DMS79 treated with DMSO at 0.1 percent for 48 hours (cell line): ENCODE measurements at places on chromosomes 2 and 18.

GRCh38 chr18:62407660-62408059, 82.5 kb downstream of the TNFRSF11A start:
- no peak for DNase-seq

DNA sequence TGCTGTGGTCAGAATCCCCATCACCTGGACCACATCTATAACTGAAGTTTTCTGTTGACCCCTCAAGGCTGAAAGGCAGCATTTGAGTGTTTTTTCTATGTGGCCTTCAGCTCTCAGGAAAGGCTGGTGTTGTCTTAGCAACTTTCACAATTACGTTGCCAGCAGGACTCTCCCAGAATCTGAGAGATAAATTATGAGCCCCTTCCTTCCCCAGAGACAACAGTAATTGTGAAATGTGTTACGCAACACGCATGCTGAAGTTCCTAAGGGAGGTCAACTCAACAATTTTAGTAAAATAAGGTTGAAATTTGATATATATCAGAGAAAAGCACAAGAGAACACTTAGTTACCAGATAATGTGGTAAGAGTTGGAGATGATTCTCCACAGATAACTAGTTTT, 216.5 kb upstream of the SLC8A1 start:
- no peak for DNase-seq

DNA sequence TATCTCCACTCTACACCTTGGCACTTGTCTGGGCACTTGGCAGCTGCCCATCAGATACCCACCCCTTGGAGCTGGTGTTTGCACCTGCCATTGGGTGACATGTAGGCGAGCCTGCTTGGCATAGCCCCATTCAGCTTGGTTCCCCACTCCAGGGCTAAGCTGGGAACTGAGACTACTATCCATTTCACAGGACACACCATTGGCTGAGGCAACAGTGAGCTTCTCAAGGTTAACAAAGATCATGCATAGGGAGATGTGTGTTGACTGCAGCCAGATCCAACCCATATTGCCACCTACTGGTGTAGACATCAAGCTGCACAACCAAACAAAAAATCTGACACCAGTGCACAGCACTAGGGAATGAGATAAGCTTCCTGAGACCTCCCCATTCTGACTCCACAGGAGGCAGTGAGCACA, 1389.8 kb upstream of the TMEFF2 start:
- no peak for DNase-seq

GRCh38 chr18:261398-262073, 6.3 kb downstream of the THOC1 start:
- no peak for DNase-seq

DNA sequence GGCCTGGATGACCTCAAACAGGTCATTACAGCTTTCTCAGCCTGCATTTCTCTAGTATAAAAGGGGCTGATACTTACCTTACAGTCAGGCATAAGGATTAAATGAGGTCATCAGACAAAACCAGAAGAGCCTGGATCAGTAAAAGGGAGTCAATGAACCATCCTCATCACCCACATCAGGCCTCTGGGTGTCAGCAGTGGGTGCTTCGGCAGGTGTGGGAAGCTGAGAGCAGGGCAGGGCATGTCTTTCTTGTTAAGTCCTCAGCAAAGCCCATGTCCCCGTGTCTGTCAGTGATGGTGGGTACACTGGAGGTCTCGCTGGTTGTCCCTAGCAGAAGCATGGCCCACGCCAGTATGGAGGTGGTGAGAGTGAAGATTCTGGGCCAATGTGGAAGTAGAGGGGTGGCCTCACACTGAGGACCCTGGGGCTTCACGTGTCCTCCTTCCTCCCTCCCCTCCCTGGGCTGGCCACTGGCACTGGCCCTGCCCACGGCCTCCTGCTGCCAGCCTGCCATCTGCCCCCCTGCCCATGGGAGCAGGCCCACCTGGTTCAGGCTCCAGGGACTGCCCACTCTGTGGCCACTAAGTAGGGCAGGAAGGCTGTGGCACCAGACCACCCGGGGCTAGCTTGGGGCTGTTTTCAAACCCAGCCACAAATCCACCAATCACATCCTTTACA, 4.4 kb downstream of the ADRA2B start:
- no peak for DNase-seq

- no peak for DNase-seq
Observed at GRCh38 chr2:146271131-146271831, 1573.5 kb upstream of the ACVR2A start.

DNA sequence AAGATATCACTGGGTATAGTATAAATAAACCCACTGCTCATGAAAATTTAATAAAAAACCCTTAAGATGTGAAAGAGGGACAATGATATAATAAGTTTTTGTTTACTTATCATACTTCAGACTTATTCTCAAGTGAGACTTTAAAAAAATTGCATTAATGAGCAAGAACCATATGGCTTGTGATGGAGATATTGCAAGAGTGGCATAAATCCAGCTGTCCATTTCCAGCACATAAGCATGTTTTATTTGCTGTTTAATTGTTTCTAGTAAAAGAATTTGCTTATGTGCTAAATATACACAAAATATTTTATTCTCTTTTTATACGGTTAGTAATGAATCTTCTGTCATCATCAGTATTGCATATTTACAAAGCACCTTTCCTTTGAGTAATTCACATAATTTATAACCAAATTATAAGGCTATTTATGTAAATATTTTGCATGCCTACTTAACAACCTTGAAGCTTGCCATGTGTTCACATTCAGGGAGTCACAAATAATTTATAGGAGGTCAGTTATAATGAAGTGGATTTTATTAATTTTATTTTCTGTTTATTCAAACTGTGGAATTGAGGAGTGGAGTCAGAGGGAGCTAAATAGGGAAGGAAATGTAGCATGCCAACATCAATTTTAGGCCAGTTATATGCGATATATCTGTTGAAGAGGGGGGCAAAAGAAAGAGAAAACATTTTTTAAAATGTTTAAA, 318.5 kb upstream of the CWC22 start:
- no peak for DNase-seq

DNA sequence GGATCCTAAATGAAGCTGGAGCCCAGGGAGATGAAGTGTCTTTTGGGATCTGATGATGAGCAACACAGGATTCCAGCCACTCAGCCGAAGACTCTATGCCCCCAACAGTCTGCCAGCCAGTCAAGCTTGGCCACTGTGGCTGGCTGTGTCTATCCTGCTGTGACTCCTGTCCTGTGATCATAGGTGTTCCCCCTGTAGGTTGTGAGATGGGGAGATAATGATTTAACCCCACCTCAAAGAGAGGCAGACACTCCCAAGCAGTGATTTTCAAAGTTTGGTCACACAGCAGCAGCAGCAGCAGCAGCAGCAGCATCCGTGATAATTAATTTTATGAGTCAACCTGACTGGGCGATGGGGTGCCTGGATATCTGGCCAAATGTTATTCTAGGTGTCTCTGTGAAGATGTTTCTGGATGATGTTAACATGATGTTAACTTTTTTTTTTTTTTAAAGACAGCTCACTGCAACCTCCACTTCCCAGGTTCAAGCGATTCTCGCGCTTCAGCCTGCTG, 21.4 kb upstream of the RHOB start:
- DNase-seq, result no peak

- no peak for DNase-seq
Observed at GRCh38 chr2:162433491-162433890, 89.6 kb downstream of the GCA start.

DNA sequence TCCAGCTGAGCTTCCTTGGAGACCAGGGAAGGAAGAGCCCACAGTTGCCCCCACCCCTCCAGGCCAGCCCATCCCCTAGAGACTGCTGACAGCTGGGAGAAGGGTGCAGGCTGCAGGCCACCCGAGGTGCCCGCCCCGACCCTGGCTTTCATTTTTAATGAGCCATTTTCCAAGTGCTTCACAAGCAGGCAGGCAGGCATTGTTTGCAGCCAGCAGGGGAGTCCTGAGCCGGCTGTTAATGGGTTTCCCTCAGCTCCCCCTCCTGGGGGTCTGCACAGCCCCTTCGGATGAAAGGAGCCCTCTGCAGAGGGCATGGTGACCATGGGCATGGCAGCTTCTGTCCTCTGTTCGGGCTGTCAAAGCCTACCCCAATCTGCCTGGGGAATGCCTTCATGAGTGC, 94.5 kb downstream of the ZBTB7C start:
- peak; percentile 80 for DNase-seq

DNA sequence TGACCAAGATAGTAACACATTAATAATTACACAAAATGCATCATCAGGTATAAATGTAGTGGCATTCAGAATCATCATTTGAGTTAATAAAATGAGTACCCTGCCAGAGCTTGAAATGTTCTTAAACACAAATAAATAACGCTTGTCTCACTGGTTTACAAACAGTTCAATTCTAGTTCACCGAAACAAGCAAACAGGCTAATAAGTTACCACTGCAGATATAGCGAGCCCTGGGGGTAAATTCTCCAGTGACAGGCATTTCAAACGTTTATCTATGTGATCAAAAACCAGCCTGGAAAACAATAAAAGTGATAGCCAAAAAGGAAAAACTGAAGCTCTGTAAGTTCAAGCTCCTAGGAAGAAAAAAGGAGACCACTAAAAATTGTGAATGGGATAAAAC, 152.6 kb downstream of the THADA start:
- no peak for DNase-seq

GRCh38 chr2:56753182-56753581, 569.4 kb downstream of the CCDC85A start:
- no peak for DNase-seq

GRCh38 chr2:29394311-29394980, 279.2 kb downstream of the CLIP4 start:
- DNase-seq, result no peak

- no peak for DNase-seq
Observed at GRCh38 chr2:198135481-198135934, 331.1 kb downstream of the PLCL1 start.

DNA sequence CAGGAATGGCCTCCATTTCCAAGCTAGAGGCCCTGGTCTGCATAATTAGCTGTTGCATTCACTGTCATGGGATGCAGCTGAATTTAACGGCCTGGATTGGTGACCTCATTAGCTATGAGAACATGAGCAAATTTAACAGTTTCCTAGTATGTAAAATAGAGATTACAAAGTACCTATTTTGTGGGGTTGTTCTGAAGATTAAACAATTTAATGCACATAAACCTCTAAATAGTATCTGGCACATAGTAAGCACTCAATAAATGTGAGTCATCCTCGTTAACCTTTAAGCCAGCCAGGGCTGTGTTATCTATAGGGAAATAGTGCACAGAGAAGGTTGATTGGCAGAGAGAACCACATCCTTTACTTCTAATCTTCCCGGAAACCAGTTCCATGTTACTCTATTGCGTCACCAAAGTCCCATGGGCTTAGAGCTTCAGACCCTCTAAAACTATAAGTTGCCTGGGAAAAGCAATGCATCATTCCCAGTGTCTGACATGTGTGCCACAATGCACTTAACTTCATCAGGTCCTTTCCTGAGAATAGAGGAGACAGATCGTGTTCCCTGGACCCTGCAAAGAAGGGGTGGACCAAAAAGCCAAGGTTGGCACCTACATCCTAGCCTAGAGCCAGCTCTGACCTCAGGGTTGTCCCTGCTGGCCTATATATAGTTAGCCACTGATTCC, 196.5 kb downstream of the LNPK start:
- peak; percentile 13 for DNase-seq

- no peak for DNase-seq
Observed at GRCh38 chr2:49029406-49029805, 124.9 kb downstream of the FSHR start.

DNA sequence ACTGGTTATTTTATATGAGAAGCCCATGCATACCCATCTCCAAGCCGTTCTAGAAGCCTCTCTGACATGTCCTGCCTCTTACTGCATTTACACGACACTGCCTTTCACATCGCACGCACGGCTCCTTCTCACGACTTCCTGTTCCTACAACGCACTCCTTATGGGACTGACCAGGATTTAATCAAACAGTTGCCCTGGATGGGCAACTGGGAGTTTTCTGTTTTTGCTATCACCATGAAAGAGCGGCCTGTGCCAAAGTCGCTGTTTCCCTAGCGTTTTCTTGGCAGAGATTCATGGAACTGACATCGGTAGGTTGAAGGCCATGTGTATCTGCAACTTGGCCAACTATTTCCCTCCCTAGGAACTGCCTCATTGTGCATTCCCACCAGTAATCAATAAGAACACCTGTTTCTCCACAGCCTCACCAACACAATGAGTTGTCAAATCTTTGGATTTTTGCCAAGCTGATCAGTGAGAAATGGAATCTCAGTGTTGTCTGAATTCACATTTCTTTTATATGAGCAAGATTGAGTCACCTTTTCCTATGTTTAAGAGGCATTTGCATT, 97.2 kb upstream of the OTOS start:
- DNase-seq, result no peak

GRCh38 chr2:150374492-150374891, 113.0 kb downstream of the RND3 start:
- peak; percentile 22 for DNase-seq

GRCh38 chr2:36367895-36368353, 12.3 kb downstream of the CRIM1 start:
- no peak for DNase-seq

DNA sequence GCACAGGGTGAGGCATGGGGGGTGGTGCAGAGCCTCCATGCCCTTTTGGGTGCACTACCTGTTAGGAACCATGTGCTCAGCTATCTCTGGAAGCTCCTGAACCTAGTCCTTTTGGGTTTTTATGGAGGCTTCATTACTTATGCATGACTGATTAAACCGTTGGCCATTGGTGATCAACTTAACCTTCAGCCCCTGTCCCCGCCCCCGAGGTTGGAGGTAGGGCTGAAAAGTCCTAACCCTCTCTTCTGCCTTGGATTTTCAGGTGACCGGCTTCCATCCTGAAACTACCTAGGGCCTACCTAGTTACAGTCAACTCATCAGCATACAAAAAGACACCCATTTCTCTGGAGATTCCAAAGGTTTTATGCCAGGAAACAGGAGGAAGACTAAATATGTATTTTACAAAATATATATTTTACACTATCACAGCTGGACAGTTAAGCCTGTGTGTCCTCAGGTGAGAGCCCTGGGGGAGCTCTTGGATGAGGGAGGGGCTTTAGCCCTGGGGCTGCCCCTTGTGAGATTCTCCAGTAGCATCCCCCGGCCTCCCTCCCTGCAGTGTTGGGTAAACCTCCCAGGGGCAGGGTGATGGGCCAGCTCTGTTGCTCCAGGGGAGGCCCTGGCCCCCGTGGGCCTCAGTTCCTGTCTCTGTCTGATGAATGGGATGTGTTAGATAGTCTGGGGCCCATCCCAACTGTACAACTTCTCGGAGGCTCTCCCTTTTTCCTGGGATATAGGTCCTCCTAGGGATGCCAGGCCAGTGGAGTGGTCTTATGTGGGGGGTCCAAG, 24.1 kb downstream of the GLI2 start:
- no peak for DNase-seq

DNA sequence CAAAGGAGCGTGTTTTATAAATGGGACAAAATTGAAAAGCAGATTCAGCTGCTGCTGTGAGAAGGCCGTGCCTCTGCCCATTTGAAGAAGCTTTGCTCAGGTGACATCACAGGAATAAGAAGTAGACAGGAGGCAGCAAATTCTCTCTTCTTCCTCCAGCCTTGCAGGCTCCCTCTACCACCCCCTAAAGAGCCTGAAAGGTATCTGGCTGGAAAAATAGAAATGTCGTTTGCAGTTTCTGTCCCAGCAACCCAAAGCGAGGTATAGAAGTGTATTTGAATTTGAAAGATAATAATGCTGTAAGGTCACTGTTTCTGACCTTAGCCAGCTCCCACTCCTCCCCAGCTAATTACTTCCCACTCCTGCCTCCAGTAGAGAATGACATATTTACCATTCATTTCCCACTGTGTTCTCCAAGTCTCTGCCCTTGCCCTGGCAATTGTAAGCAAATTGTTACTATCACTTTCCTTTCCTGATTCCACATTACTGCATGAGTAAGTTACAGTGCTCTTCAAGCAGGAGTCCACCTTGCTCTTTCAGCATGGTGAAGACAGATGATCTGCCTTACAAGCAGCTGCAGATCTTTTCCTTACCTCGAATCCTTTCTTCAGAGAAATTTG, 56.8 kb upstream of the RASGRP3 start:
- no peak for DNase-seq
